Right kidney (tissue), 9 donors: ENCODE measurements at places on chromosomes 16 and 17.

GRCh38 chr17:27499451-27500265 lies 43.4 kb downstream of the KSR1 start:
- DNase-seq = no peak

- no peak for DNase-seq
Observed at GRCh38 chr16:88541831-88542616, 28.2 kb upstream of the ZC3H18 start.

- no peak for DNase-seq
Observed at GRCh38 chr17:80679816-80680215, 135.2 kb downstream of the RPTOR start.

DNA sequence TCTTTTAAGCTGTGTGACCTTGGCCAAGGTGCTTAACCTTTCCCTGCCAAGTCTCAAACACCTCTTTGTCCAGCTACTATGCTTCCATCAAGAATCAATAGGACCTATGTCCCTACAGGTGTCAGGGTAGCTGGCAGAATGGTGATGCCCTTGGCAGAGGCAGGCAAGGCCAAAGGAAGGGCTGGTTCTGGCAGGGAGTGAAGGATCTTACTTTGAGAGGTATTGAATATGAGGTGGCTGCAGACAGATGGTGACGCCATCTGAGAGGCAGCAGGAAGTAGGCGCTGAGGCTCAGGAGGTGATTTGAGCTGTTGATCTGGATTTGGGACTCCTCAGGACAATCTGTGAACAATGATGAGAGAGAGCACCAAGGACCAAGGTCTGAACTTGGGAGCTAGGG lies 12.5 kb downstream of the ABCC3 start:
- no peak for DNase-seq
